Tibial artery (tissue), 4 donors: ENCODE measurements at places on chromosomes 12 and 14.

DNA sequence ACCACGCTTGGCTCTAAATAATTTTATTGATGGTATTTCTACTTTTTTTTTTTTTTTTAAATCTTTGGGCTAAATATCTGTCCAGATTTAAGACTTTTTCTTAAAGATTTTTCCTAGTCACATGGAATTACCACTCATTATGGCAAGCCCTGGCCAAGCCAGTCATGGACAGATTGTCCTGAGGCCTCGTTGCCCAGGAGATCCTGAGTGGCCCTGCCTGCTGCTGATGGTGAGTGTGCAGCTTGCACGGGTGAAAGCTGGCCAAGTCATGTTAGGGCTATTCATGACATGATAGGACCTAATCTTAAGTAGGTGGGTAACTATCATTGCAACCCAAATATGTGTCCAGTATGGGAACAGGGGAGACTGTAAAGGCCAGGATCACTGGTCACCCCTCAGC is 27.8 kb downstream of the GUCY2C start:
- no peak for DNase-seq

- no peak for DNase-seq
Measured at GRCh38 chr14:100552524-100553125, 34.6 kb downstream of the BEGAIN start.

DNA sequence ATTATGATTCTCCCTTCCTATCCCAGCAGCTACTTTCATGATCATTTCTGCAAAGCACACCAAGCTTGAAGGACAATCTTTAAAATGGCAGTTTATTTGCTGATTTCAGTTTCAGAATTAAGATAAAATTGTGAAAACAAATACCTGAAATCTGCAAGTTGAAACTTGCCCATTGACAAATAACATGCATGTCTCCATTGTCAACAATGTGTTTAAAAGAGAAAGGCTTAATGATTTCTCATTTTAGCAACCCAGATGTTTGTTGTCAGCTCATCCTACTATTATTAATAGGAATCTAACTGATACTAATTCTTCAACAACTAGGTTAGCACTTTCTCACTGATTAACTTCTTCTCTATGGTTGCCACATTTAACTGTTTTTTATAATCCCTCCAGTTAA is 474.6 kb downstream of the PRKD1 start:
- DNase-seq, result no peak

- peak; percentile 29 for DNase-seq
Measured at GRCh38 chr14:89445273-89445973, 28.4 kb upstream of the FOXN3 start.

- DNase-seq, result no peak
Measured at GRCh38 chr12:66852765-66853164, 173.9 kb upstream of the GRIP1 start.

- DNase-seq, result peak; percentile 97
Measured at GRCh38 chr14:77457522-77458248, at the start of the genes AHSA1 and VIPAS39. TSS of gene AHSA1 (plus strand) at chr14:77458093. CDS start at chr14:77458190, 97 bp downstream. TSS of gene VIPAS39 (minus strand) at chr14:77457601. CDS start at chr14:77454102, 3,499 bp downstream.

DNA sequence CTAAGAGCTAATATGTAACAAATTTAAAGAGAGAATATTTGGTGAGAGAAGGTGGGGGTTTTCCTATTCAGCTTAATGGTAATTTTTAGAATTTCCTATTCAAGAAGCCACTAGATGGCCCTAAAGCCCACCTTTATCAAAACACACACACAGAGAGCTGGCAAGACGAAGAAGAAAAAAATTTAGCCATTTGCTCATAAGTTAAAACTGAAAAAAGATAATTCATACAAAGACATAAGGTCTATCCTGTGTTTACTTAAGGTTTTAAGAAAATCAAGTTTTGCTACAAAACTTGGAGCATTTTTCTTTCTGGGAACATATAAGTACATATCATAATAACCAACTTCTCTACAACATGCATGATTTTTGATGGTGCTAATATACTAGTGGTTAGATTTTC is 46.8 kb upstream of the PCED1B start:
- no peak for DNase-seq

- no peak for DNase-seq
Measured at GRCh38 chr14:75825147-75825592, 156.6 kb downstream of the TGFB3 start.

GRCh38 chr12:98752726-98753125 is 107.6 kb downstream of the APAF1 start:
- no peak for DNase-seq

DNA sequence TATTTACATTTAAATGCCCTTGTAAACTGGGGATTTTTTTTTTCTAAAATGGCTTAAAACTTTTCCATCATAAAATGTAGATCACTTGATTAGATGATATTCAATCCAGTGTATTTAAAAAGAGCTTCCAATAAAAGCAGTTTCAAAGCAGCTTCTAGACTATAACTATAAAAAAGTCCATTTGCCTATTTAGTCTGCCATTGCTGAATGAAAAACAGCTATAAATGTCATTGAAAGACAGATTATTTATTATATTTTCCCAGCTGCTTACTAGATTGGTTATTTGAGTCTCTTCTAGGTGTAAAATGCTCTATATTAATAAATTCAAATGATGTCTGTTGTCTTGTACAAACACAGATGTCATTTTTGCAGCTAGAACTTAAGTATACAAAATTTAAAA is 414.8 kb downstream of the RMST start:
- DNase-seq, result no peak

GRCh38 chr12:2319737-2320506 is 267.1 kb downstream of the CACNA1C start:
- DNase-seq, result no peak

DNA sequence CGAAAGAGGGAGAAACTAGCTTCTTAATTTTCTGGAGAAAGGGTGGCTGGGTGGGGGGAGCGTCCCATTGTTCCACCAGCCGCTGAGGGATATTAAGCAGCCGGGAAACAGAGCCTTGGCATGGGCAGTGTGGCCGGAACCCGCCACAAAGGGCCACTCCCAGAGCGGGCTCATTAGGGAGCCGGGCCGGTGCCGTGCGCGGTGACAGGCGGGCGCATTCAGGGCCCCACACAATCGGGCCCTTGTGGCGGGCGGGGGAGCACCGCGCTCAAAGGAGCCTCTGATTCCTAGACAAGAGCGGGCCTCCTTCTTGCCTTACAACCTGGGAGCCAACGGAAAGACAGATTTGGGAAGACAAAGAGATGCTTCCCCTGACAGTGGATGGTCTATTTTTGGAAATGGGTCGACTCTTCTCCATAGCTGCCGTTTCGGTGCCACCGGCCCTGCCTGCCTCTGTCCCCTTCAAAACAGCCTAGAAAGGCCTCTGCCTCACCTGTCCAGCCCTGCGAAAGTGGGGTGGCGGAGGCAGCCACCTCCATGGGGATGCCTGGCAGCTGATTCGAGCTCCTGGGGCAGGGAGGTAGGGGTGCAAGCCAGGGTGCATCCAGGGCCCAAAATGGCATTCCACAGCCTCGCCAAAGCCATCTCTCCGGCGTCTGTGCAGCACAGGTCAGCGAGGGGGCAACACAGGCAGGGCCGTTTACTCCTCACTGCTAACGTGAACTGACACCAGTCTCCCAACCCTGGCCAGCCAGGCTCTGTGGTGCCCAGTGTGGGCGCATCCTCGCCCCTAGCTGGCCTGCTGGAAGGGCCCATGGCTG is 10.9 kb downstream of the CCDC85C start:
- no peak for DNase-seq

- peak; percentile 9 for DNase-seq
Measured at GRCh38 chr14:105144026-105144665, 24.4 kb downstream of the JAG2 start.

DNA sequence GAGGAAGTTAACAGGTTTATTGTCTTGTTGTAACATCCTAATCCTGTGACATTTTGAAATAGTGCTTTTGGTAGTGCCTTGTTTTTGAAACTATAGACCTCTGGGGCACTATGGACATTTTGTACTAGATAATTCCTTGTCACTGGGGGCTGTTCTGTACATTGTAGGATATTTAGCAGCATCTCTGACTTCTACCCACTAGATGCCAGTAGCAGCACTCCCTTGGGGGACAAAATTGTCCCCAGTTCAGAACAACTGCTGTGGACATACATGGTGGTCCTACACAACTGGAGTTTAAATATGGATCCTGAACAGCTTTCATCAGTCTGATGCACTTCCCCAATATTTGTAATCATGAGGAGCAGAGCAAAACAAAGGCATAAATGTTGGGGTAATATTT is 264.7 kb downstream of the RAD51B start:
- DNase-seq, result no peak

DNA sequence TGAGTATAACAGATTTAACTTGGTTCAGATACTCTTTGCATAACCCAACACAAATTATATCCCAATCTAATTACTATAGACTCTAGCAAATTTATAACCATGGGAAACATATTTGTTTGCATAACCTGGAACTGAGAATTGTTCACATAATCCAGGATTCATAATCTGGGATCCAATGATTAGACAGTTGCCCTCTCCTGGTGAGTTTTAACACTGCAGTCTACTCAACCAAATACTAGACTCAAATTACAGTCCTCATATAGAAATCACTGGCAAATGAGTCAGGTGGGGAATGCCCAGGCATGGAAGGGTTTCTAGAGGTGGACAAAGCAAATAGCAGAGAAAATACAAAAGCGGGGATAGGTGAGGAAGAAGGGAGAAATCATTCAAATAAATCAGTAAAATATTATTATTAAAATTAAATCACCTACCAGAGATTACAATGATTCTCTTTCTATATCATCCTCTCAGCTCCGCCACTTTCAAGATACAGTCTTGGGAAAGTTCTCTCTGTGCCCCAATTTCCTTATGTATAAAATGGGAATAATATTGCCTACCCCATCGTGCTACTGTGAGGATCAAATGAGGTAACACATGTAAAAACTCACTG is 9.4 kb downstream of the GCH1 start:
- no peak for DNase-seq

DNA sequence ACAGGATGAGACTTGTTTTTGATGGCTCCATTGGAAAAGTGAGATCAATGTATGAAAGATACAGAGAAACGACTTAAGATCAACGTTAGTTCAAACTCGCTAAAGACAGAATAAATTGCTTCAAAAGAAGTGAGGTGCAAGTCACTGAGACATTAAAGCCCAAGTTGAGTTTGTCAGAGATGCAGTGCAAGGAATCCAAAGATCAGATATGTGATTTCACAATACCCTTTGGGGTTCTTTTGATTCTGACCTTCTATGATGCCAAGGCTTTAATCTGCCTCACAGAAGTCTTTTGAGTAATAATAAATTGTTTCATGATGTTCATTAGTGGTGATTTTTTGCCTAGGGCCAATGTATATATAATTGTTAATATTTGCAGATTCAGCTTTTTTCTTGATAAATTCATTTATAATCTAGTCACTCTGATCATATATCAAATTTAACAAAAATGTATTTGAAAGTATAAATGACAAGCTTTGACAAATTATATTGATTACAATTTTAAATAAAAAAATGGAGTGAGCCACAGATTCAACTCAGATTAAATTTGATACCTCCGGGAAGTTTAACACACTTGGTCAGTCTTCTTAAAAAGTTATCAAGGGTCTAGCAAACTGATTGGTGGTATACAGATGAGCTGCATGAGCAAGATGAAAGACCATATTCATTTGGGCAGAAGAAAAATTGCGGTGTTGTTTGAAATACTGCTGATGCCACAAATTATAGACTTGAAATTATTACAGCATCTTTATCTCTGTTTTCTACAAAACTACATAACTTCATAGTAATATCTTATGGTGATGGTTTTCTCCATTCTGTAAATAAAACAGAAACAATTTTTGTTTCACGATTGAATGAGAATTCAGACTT is 144.8 kb upstream of the FAR2 start:
- no peak for DNase-seq

- no peak for DNase-seq
Measured at GRCh38 chr12:82880442-82880901, 193.8 kb downstream of the TMTC2 start.

GRCh38 chr12:84605983-84606382 is 306.6 kb downstream of the SLC6A15 start:
- no peak for DNase-seq

DNA sequence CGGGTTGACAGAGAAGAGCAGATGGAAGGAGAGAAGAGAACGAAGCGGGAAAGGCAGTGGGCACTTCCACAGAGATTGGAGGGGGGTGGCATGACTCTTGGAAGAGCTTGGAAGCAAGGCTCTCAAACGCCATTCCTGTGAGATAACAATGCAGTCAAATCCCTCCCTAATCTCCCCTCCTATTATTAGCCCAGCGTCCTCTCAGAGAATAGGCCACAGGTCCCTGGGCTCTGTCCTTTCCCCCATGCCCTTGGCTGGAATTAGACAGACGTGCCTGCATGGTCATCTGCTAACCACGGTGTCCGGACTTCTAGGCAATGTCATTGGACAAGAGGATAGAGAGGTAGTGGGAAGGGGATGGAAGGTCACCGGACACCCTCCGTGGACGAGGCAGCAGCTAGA is 8.0 kb upstream of the MYH7 start:
- no peak for DNase-seq

- DNase-seq, result no peak
Measured at GRCh38 chr12:49791700-49792099, 36.5 kb downstream of the NCKAP5L start.

DNA sequence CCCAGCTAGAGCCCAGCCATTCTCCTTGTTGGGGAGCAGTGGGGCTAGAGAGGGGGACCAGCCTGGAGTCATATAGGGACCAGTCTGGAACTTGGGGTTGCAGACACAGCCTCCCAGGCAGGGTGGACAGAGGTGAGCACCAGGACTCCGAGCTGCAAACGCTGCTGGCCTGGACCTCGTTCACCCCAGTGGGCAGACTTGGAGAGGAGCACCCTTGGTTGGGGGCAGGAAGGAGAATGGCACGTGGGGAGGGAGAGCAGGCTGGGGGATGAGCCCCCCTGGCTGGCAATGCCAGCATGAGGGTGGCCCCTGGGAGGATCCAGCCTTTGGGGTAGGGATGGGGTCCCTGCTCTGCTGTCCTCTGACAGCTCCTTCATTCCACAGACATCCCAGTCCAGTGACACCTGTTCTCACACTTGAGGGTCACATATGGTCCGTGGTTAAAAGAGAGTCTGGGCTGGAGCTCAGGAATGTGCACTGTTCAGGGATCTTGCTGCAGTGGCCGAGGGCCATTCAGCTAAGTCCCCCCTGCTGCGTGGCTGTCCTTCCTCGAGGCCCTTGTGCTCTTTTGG is 2.8 kb downstream of the LBHD2 start:
- DNase-seq, result no peak

DNA sequence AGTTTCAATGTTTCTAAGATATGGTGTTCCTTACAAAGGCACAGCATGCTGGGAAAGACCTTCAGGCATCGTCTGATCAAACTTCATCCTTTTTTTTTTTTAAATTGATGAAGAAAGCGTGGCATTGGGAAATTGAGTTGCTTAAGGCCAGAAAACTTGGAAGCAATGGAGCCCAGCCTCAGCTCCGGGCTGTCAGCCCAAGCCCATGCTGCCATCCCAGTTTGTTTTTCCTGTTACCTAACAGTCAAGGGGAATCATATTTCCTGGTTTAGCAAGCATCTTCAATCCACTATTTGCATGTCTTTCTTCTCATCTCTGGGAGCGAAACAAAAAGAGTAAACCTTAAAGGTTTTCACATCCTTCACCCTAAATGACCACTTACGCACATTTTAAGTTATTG is 200.2 kb downstream of the CHST11 start:
- DNase-seq, result peak; percentile 77

- no peak for DNase-seq
Measured at GRCh38 chr14:22088614-22089342, 415.2 kb upstream of the OR4E1 start.

GRCh38 chr14:64464651-64465050 is 648 bp upstream of the AKAP5 start:
- DNase-seq, result no peak

- DNase-seq, result no peak
Measured at GRCh38 chr12:17592472-17592871, 497.5 kb downstream of the RERGL start.
